Mesenchymal stem cell (in vitro differentiated cells and primary cell): ENCODE measurements at places on chromosomes 3 and 15.

DNA sequence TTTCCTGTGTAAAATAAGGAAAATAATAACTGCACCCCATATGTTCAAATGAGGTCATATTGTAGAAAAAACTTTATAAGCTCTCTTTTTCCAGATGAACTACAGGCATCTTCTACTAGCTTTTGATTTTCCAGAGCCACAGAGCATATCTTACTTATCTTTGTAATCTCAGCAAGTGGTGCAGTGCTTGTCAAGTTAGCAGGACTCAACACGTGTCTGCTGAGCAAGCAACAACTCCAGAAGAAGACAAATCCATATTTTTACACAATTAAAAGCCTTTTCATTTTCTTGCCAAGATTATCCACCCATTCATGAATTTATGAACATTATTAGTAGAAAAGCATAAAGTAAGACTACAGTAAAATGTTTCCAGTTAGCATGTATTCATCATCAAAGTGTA, 14.4 kb upstream of the TSC22D2 start:
- DNase-seq: no peak

DNA sequence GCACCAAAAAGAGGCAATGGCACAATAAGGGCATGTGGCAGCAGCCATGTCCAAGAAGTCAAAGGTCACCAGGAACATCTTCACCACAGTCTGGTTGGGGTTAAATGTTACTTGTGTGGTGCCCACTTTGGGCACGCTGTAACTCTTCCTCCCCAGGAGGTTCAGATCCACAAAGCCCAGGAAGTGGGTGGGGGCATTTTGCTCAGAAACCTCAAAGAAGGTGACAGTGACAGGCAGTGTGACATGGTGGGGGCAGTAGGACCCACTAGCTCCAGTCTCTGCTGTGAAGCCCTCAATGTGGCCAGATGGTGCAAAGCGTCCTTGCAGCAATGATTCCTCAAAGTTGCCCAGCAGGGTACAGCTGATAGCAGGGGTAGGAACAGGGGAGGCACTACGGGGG, 5.8 kb downstream of the ZNF80 start:
- DNase-seq: no peak

DNA sequence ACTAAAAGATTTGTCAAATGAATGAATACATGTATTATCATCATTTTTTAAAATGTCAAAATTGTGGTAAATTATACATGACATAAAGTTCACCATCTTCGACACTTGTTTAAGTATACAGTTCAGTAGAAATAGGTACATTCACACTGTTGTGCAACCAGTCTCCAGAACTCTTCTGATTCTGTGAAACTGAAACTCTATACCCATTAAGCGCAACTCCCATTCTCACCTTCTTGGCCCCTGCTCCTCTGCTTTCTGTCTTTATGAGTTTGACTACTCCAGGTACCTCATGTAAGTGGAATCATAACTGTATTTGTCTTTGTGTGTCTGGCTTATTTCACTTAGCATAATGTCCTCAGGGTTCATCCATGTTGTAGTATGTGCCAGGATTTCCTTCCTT, 50.1 kb upstream of the KBTBD8 start:
- no peak for DNase-seq

GRCh38 chr15:34099914-34100313, 1.7 kb downstream of the EMC7 start:
- DNase-seq: no peak

DNA sequence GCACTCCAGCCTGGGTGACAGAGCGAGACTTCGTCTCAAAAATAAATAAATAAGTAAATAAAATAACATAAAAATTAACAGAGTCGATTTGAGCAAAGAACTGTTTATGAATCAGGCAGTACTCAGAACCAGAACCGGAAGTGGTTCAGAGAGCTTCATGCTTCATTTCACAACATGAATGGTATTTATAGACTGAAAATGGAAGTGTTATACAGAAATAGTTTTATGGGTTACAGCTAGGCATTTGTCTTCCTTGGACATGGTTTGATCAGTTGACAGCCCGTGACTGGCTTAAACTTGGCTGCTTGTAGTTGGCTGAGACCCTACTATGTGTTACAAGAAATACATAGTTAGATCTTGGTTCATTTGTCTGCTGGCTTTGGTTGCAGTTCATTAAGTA, 216.0 kb upstream of the MCTP2 start:
- no peak for DNase-seq

DNA sequence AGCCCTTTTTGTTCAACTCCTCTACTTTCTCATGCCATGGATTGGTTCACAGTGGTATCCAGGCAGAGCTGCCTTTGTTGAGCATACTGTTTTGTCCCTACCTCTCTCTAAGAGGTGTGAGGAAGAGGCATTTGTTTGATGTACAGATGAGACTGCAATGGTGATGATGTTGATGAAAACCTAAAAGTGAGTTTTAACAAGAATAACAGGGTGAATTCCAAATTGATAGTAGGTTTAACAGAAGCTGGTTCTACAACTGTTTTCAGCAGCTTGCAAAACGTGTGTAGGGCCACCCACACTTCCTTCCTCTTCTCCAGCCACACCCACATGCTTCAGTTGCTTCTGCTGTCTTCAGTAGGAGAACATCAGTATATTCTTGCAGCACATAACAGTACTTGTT, 10.2 kb downstream of the SNRK start:
- no peak for DNase-seq

GRCh38 chr15:57611123-57611522, 19.4 kb downstream of the MYZAP start:
- DNase-seq: no peak

DNA sequence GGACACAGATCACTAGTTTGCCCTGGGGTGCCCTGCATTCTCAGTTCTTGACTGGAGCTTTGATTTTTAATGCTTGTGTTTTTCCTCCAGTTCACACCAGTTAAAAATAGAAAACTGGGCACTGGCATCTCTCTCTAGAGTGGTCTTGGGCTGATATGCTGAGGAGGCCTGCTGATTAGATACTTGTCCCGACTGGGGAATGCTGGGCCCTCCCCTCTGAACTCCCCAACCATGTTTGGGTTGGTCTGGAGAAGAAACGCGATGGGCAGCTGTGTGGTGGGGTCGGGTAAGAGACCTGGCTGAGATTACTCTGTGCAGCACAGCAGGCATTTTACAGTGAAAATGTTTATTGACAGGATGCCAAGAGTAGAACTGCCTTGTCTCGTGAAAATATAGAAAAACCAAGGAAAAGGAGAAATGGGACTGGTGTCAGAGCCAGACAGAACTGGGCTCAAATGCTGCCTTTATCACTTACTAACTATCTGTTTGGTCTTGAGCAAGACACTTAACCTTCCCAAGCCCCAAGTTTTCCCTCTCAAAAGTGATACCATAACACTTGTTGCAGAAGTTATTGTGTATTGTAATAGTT, 1.6 kb upstream of the ACTC1 start:
- no peak for DNase-seq

DNA sequence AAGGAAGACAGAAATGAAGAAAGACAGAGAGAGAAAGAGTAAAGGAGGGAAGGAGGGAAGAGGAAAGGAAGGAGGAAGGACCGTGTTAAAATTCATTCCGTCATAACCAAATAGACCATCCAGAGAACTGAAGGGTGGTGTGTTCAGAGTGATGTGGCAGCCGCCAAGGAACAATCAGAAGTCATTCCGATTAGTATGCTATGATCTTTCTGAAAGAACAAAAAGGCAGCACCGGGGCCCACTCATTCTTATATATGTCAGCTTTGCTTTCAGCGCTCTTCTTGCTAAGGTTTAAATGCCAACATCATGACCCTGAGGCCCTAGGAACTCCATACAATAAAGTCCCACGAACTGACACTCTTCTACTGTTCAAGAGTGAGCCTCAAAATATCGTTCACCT, 78.5 kb downstream of the CD47 start:
- no peak for DNase-seq

DNA sequence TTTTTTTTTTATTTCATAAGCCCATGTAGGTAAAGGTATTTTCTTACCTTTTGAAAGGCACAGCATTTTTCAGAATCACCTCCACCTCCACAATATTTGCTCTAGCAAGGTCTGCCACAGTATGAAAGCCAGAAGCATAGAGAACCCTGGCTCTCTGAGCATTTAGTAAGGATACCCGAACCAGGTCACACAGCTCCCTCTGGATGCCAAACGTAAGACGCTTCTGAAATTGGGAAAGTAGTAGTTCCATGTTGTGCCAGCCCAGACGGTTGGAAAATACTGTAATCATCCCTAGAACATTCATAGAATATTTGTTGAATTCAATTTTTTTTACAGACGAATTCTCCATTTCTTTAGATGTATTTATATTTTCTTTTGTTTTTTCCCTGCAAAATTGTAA, 52.4 kb downstream of the POLQ start:
- no peak for DNase-seq

- DNase-seq: no peak
Measured at GRCh38 chr3:186221760-186222378, 113.0 kb upstream of the ETV5 start.

GRCh38 chr3:130918328-130918727, 24.4 kb downstream of the ATP2C1 start:
- no peak for DNase-seq

DNA sequence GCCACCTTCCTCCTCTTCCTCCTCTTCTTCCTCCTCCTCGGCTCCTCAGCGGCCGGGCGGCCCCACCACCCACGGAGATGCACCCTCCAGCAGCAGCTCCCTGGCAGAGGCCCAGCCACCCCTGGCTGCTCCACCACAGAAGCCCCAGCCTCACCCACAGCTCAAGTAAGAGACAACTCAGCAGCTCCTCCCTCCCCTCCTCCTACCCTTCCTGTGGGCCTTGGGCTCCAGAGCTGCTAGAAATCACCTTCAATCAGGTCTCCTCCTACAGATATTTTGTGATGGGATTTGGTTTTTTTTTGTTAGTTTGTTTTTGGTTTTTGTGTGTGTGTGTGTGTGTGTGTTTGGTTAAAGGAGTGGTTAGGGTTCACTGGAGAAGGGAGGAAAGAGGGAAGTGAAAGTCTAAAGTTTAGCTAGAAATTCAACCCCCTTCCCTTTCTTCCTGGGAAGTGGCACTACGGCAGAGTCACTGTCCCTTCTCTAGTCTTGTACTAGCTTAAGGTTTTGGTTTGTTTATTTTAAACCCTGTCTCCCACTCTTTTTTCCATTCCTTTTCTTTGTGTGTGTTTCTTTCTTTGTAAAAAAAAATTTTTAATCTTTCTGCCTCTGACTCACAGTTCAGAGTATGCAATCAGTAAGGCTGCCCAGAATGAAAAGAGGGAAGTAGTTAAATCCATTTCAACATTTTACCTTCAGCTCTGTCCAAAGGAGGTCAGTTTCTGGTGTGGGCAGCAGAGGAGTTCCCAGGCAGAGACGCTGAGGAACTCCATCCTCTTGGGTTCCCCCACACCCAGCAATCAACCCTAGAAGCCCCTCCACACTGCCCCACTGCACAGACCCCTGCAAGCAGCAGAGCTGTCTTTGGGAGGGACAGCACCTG, 29.0 kb upstream of the TIMP4 start:
- DNase-seq: peak; percentile 57

GRCh38 chr15:67841513-67841762, 1.6 kb upstream of the RNU6-1 start:
- DNase-seq: no peak

DNA sequence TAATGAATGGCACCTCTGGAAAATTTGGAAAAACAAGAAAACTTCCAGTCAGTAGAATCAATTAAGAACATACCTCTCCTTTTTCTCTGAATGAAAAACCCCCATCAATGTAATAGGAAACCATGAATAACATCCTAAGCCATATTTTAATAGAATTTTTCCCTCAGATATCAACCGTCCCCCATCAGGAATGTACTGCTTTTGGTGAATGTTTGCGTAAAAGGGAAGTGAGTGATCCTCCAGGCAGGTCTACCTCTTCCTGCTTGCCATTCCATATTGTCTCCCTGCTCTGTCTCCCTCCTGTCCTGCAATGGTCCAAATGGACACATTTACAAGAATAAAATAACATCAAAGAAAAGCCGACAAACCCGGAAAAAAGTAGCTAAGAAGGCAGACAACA, 30.8 kb downstream of the LAMP3 start:
- no peak for DNase-seq

DNA sequence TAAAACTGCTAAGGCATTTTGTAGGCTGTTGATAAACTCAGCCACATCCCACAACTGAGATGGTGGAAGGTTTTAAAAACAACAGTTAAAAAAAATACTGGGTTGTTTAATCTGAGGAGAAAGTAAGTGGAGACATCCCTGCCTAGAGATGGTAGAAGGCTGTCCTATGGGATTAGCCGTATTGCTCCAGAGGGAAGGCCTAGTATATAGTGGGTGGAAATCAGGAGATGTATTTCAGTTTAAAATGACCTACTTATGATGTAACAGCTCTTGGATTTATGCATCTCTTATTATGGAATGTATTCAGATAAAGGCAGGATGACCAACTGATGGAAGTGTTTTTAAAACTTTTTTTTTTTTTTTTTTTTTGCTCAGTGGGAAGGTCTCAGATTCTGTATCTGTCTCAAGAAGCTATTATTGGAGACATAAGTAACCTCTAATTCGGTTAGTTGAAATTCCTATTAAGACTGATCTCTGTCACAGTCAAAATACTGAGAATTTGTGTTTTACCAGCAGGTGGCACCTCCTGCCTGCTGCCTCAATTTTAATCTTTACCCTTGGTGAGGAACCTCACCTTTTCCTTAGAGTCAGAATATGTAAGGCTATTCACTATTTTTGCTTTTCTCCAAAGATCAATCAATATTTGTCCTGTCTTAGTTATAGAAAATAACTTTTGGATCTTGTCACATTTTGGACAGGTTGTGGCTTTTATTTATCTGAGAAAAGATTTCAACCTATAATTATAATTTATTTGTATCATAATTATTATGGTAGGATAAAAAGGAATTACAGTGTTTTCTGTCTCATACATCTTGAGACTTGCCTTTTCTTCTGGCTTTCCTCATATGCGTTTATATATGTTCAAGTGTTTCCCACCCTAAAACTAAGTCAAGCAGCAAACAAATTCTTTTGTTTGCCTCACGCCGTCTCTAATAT, 63.0 kb downstream of the VPS8 start:
- DNase-seq: peak; percentile 31

- DNase-seq: no peak
Measured at GRCh38 chr3:23319366-23320312, 116.5 kb downstream of the UBE2E2 start.

- DNase-seq: no peak
Measured at GRCh38 chr15:44347495-44347894, 59.0 kb downstream of the GOLM2 start.

DNA sequence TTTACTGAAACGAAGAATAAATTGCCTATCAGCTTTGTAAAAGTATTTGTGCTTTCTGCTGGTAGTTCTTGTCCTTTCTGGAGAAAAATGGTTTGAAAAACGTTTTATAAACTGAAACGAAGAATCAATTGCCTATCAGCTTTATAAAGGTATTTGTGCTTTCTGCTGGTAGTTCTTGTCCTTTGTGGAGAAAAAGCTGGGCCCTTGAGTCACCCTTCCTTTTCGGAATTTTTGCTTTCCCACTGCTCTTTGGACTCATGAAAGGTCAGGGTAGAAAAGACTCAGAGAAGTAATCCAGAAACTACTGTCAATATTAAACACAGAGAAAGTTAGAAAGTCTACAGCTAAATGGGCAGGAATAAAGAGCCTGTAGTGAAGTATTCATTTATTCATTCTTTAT, 72.8 kb downstream of the EOMES start:
- DNase-seq: no peak
